Kidney tubule cell (primary cell): ENCODE measurements at places on chromosomes 2 and 18.
A peak's percentile ranks its signal among the peaks of the same experiment; 100 is the strongest.

DNA sequence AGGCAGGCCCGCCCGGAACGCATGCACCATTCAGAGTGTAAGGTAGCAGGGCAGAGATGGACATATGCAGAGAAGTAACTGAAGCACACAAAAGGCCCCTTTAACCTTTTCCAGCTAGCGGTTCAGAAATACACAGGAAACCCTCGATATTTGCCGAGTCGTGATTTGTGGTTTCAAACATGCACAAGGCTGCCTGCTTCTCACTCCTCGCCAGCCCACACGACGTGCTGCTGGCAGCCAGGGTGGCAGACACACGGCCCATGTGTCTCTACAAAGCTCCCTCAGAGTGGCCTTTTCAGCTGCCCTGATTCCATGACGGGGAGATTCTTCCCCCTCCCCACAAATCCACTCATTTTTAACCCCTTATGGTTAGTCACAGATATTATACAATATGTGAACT lies 23.6 kb downstream of the ZBTB7C start:
- DNase-seq = no peak

GRCh38 chr18:44857744-44858491 lies 177.2 kb downstream of the SETBP1 start:
- DNase-seq = no peak

DNA sequence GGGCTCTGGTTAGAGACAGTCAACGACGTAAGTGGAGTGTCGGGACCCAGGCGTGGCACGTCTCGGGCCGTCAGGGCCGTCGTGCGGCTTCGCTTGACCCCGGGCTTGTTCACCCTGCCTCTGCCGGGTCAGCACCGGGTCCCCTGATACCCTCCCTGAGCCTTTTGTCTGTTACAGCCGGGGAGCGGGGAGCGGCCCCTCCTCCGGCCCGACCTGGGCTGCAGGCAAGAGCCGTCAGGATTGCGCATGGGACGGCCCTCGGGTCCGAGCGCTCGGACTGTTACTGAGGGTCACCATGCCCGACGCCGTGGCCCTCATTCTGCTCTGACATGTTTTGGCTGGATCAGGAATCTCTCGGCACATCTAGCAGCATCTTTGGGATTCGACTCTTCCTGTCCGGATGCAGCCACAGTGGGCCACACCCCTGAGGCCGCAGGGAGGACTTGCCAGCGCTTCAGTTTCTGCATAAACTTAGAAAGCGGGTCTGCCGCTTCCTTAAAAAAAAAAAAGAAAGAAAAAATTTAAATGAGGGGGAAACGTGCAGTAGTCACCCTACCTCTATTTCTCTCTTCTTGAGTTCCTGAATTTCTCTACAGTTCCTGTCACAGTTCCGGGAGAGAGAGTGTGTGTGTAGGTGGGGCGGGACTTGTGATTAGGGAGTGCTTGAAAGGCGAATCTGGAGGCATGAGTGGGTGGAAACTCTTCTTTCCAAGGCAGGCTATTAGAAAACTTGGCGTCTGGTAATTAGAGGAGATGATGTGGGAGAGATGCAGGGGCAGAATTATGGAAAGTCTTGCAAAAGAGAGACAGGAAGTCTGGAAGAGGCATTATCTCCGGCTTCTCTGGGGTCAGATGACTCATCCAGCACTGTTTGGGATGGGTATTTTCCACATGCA lies 909 bp downstream of the TMEM87B start:
- DNase-seq = peak; percentile 82

- no peak for DNase-seq
These were observed 68.4 kb downstream of the TPO start for GRCh38 chr2:1481406-1482252.
